GM13976 (cell line): ENCODE measurements at places on chromosomes 2 and 18.

DNA sequence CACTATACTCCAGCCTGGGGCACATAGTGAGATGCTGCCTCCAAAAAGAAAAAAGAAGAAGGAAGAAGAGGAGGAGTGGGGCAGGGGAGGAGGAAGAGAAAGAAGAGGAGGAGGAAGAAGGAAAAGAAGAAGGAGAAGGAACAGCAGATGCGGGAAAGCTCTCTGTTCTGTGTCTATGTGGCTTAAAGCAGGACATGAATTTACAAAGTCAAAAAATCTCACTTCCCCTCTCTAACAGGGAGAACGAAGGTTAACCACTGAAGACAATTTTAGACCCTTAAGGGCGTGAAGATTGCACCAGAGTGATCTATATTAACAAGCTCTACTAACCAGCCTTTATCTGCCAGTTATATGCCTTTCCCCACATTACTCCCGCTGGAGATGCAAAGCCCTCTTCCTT lies 258.9 kb downstream of the METTL4 start:
- no peak for DNase-seq

- peak; percentile 78 for DNase-seq
Observed at GRCh38 chr18:3177902-3178687, 41.7 kb downstream of the MYOM1 start.

GRCh38 chr2:222499226-222499625 lies 74.9 kb downstream of the SGPP2 start:
- no peak for DNase-seq

DNA sequence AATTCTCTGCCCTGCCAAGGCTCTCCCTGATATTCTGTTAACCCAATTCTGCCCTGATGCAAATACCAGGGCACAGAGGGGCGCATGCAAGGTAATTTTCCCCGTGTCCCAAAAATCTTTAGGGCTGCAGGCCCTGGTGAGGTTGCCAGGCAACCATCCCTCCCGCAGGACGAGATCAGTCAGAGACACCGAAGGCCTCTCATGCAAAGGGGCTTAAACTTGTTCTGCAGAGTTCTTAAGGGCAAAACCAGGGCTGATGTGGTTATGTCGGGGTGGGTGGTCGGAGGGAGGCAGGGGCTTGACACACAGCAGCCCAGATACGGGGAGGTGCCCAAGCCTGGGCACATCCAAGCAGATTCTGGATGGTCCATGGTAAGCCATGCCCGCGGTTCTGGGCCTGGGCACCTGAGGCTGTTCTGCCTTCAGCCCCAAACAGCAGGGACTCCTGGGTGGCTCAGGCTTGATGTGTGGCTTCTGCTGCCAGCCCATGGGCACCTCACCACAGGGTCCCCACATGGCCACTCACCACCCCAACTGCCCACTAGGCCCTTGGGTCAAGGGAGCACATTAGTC lies 27.2 kb downstream of the STEAP3 start:
- no peak for DNase-seq

- DNase-seq: no peak
Observed at GRCh38 chr2:65727381-65727780, 295.0 kb upstream of the SPRED2 start.

DNA sequence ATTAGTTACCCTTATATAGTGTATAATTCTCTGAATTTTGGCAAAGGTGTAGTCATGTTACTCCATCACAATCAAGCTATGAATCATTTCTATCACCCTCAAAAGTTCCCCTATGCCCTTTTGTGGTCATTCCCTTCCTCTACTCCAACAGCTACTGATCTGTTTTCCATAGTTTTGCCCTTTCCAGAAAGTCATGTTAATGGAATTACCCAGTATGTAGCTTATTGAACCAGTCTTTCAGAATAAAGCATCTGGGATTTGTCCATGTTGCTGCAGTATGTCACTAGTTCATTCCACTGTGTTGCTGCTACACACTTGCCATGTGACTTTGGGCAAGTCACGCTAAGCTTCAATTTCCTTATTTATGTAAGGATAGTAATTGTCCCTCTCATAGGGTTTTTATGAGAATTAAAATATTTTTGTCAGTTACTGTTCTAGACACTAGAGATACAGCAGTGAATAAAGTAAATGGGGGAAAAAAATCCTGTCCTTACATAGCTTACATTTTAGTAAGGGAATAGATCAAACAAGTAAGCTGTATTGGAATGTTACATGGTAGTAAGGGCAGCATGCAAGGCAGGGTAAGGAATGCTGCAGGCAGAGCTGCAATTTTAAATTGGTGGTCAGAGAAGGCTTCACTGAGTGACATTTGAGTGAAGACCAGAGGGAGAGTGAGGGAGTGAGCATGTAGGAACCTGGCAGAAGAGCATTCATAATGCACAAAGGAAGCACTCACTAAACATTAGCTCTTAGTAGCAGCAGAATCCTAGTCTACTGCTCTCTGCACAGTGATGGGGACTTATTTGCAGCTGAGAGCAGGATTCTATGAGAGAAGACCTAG lies 80.3 kb upstream of the TSPYL6 start:
- DNase-seq: no peak

- no peak for DNase-seq
Observed at GRCh38 chr2:130894326-130894942, 57.7 kb downstream of the ARHGEF4 start.

GRCh38 chr2:182318466-182319220 lies 108.2 kb downstream of the PDE1A start:
- no peak for DNase-seq

GRCh38 chr18:50441016-50441415 lies 66.2 kb downstream of the SKA1 start:
- DNase-seq: no peak

GRCh38 chr2:9508931-9509330 lies 34.6 kb downstream of the IAH1 start:
- DNase-seq: no peak

- no peak for DNase-seq
Observed at GRCh38 chr18:57915865-57916582, 112.9 kb upstream of the ATP8B1 start.

DNA sequence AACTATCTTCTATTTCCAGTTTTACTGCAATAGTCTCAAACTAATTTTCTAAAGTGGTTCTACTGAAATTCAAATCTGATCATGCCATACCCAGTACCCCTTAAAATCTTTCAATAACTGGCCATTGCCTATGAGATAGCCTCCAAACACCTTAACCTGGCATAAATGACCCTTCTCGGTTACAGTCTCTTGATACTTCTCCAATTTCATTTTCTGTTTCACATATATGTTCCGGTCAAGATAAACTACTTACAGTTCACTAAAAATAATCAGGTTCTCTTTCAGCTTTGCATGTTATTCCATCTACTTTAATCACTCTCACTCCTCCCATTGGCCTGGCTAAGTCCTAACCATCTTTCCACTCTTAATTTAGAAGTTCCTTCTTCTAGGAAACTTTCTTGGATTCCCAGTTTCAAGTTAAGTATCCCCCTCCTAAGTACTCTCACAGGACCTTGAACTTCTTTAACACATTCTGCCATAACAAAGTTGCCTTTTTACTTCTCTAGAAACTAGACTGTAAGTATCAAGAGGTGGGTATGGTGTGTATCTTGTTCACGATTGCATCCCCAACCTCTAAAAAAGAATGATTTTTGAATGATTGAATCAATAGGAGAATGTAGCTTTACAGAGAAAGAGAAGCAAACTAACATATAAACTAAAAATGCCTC lies 110.2 kb upstream of the RBBP8 start:
- no peak for DNase-seq
